Renal pelvis (tissue), 12 donors: ENCODE measurements at places on chromosomes 3 and 15. TPM values are rescaled to one million over a fixed set of nuclear protein-coding genes. Genes with fewer than 3 reads are reported as not detected.

- no peak for DNase-seq
Observed at GRCh38 chr15:44075535-44075934, 119.5 kb downstream of the FRMD5 start.

Gene FBN1
- 100 TPM for polyA plus RNA-seq

Gene ITPKA
- polyA plus RNA-seq, result 0.61 TPM

Gene CACNA2D3
- polyA plus RNA-seq, result 1.3 TPM
